NCI-H1092 treated with DMSO at 0.1 percent for 48 hours (cell line): ENCODE measurements at places on chromosomes 1 and 21.
A peak's percentile ranks its signal among the peaks of the same experiment; 100 is the strongest.

- DNase-seq = no peak
Measured at GRCh38 chr1:115539061-115539460, 102.7 kb upstream of the VANGL1 start.

DNA sequence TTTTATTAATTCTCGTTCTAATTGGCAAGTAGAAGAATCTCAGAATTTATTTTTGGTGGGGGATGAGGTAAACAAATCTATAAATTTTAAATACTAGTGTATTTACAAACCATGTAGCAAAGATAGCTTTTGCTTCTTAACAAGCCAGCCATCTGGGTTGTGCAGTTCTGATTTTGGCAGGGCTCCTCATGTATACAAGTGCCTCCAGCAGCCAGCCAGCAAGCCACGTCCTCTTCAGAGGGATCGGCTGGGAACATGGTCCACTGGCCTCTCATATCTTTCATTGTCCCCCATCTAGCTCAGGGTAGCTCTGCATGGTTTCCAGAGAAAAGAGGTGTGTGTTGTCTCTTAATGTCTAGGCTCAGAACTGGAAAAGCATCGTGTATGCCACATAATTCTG, 659.1 kb downstream of the MRPL39 start:
- DNase-seq = peak; percentile 62

DNA sequence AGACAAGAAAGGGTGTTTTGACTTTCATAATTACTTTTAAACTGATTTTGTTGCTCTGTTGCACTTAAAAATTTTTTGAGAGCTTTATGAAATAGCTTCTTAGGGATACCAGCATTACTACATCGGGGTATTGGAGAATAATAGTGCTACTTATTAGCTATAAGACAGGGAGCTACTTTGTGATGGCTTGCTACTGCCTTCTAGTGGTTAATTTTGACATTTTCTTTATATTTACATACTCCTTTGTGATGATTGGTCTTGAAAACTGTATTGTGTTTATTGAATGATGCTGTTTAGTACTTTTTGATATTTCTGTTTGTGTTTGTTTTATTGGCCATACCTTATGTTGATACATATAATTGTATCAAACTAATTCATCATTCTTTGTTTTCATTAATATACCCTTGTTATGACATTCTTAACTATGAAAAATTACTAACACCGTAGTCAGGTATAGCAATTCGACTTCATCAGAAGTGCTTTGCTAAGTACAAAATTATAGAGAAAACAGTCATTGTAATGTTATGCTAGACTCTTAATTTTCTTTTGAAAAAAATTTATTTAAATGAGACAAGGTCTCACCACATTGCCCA, 85.5 kb downstream of the CLIC4 start:
- peak; percentile 87 for DNase-seq

- no peak for DNase-seq
Measured at GRCh38 chr1:223161321-223161720, 18.3 kb upstream of the TLR5 start.

DNA sequence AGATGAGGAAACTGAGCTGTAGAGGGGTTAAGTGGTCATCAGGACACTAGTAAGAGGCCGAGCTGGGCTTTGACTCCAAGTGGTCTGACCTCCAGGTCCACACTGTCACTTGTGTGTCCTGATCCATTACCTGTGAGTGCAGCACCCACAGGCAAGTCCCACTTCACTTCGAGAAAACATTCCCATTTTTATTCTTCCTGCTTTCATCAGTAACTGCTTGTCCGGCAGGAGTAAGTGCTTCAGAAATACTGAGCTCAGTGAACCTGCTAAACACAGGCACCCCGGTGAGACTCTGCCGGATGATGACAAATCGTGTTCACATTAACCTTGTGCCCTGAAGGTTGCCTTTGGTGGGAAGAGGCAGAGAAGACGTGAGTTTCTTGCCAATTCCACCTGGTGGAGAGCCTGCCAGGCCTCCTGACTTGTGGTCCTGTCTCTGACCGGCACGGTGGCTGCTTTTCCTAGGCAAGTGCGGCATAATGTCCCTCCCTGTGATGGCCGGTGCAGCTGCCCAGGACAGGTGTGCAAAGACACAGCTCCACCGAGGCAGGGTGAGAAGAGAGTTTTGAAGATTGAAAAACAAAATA, 29.4 kb downstream of the ZBTB18 start:
- DNase-seq = no peak

DNA sequence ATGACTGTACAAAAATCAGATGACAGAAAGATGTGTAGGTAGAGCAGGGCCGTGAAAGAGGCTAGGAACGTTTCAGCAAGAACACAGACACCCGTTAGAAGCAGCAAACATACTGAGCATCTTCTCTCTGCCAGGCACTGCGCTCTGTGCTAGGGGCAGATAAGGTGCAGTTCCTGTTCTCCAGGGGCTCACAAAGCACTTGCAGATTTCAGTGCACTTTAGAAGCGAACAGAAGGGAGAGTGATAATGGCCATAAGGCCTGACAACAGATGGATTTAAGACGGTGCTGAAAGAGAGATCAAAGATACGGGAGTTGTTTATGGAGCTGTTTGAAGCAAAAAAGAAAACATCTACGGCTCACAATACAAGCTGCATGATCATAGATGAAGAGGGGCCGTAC, 200.3 kb upstream of the FOXD3 start:
- DNase-seq = no peak

DNA sequence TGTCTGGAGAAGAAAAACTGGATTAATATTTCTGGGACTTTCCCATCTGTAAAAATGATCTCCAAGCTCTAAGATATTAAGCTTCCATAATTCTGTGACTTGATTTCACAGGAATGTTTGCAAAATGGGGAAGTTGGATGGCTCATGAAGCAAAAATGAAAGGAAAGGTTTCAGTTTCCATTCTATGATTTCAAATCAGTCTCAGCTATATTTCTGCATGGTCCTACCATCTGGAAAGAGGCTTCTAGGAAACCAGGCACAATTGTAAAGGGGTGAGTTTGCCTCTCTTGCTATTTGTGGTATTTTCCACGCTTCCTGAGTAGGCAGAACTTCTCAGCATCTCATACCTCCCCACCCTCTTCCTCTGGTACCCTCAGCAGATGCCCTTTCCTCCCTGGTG, 22.4 kb upstream of the ACTN2 start:
- DNase-seq = no peak
